ENCODE measurements at places on chromosomes 2 and 18.
A peak's percentile ranks its signal among the peaks of the same experiment; 100 is the strongest.

DNA sequence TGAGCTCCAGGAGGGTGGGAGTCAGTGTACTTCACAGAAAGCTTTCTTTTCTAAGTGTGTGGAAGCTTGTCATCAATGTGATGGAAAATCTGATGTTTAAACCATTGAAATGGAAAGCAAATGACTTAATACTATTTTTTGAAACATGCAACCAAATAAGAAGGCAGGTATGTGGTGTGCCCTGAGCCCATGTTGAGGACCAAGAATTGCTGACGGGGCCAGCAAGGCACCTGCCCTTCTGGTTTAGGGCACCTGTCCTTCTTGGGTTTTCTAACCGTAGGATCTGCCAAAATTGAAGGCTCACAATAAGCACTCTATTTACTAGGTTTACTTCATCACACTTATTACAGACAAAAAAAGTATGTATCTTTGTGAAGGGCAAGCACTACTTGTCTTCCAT is 537.7 kb downstream of the SOCS6 start:
- DNase-seq: no peak

DNA sequence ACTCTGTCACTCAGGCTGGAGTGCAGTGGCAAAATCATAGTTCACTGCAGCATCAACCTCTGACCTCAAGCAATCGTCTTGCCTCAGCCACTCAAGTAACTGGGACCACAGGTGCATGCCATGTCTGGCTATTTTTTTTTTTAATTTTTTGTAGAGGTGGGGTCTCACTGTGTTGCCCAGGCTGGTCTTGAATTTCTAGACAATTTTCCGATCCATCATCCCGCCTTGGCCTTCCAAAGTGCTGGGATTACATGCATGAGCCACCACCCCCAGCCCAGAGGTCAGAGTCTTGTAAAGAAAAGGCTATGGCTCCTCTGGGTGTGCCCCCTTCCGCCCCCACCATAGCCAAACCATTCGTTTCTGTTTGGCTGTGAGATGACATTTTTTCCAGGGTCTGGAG is 13.1 kb upstream of the TMBIM1 start:
- DNase-seq: no peak

DNA sequence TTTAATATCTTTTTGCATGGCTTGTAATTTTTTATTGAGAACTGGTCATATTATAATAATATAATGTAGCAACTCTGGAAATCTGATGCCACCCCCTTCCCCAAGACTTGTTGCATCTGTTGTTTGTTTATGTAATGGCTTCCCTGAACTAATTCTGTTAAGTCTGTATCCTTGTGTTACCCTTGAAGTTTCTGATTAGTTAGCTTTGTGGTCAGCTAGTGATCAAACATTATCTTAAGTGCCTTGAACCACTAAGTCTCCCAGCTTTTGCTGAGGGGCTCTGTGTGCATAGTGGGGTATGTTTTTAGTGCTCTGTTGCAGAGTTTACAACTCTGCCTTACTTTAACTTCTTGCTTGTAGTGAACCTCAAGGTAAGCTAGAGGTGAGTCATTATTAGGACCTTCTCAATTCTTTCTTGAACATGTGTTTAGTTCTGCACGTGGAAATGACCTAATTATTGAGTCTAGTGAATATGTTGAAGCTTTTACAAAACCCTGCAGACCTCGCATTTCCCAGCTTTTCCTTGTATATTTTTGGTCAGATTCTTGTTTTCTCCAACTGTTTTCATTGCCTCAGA is 24.8 kb downstream of the SMCHD1 start:
- no peak for DNase-seq

DNA sequence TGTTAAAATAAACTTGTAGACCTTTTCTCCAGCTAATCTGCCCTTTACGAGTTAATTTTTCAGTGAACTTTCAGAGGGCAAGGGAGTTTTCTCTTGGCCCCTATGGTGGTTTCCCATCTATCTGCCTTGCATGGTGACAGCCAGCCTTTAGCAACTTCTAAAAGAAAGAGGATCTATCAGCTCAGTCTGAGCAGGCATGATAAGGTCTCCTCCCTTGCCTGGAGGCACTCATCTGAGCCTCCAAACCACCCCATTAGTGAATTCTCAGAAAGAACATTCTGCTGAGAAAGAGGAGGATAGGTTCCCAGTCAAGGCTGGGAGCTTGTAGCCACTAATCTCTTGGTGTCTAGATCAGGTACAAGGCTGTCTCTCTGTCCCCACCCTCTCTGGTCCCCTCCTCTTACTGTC is 10.7 kb upstream of the GYPC start:
- DNase-seq: no peak

DNA sequence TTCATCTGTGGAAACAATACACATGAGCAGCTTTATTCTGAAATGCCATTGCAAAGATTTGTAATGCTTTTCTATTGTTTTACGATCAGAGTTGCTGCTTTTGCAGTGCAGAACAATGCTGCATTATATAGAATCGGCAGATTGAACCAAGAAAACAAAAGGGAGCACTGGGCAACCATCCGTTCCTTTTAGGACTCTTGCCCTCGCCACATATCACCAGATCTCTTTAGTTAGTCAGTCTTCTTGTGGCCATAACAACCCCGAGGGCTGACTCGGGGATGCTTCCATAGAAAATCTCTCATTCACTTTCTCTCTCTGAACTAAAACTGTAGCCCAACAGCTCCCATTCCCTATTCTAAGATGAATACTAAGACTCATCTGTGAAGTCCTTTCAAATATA is 340.4 kb downstream of the NRXN1 start:
- no peak for DNase-seq

DNA sequence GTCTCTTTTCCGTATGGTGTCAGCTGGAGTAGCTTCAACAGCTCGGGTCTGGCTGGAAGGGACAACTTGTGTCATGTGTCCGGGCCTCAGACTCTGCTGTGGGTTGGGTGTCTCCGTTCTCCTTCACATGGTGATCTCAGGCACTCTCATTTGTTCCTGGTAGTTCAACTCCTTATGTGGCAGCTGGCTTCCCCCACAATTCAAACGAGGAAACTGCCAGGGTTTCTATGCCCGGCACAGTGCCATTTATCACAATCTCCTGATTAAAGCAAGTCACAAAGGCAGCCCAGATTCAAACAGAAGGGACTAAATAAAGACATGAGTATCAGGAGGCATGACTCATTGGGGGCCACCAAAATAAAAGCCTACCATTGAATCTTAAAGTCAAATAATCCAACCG is 22.7 kb downstream of the MRO start:
- DNase-seq: no peak

DNA sequence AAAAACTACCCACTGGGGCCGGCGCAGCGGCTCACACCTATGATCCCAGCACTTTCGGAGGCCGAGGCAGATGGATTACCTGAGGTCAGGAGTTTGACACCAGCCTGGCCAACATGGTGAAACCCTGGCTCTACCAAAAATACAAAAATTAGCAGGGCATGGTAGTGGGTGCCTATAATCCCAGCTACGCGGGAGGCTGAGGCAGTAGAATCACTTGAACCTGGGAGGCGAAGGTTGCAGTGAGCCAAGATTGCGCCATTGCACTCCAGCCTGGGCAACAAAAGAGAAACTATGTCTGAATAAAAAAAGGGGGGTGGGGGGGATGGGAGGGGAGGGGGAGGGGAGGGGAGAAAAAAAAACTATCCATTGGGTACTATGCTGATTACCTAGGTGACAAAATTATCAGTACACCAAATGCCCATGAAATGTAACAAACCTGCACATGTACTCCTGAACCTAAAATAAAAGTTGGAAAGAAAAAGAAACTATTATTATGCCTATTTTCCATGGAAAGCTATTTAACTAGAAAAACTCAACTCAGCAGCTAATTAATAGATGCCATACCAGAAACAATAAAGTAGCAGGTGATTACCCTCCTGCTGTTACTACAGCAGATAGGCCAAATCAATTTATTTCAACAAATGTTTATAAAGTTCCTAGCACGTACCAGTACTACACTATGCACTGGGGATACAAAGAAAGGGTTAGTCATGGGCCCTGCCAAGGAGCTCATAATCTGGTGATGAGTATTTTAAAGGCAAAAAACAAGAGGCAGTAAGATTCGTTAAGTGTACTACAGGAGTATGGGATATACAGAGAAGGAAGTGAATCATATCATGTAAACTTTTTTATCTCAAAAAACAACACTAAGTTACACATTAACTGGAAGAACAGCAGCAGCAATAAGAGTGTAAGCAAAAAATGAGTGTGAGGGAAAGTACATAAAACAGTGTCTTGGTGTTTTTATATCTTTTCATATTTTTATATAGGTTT is 112.8 kb upstream of the SLC39A10 start:
- DNase-seq: peak; percentile 81

- DNase-seq: no peak
Observed at GRCh38 chr2:40546439-40547191, 94.7 kb upstream of the SLC8A1 start.

GRCh38 chr2:142857256-142858164 is 20.0 kb upstream of the KYNU start:
- DNase-seq: no peak

- peak; percentile 4 for DNase-seq
Observed at GRCh38 chr18:811892-812375, at the start of gene YES1. TSS of gene YES1 (minus strand) at chr18:812242. CDS start at chr18:756827, 55,415 bp downstream.

GRCh38 chr2:174247474-174248186 is 702 bp downstream of the OLA1 start:
- DNase-seq: no peak

GRCh38 chr2:72139471-72139873 is 8.2 kb downstream of the CYP26B1 start:
- DNase-seq: no peak

DNA sequence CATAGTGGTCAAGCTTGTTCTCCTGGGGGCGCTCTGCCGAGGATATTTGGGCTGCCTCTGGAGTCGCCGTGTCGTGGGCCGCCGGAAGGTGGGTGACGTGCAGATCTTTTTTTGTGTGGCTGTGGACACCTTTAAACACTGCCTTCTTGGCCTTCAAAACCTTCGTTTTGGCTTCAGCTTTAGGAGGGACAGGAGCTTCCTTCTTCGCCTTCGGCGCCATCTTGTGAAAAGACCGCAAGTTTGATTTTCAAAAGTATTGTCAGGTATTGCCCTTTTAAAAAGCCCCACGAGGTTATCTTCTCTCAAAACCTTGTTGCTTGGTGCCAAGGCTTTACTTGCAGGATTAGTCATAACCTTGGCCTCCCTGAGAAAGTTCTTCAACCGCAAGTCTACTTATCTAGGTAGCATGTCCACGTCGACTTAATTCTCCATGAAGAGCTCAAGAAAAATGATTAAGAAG is 20.8 kb downstream of the LAMA3 start:
- DNase-seq: no peak

DNA sequence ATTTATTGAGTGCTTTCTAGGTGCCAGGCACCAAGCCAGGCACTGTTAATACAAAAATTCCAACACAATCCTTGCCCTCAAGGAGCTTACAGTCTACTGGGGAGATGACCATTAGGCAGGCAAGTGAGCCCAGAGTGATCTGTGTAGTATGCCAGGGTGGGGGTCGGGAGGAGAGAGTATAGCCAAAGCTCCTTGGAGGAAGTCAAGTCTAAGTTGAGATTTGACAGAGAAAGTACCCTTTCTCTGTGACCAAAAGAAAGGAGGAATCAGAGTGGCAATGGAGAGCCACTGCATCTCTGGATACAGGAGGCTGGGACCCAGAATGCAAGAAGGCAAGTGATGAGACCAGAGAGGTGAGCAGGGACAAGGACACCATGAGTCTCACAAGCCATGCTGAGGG is 7.5 kb downstream of the ANKRD53 start:
- no peak for DNase-seq

GRCh38 chr2:85725451-85725850 is 28.3 kb upstream of the ATOH8 start:
- DNase-seq: no peak

DNA sequence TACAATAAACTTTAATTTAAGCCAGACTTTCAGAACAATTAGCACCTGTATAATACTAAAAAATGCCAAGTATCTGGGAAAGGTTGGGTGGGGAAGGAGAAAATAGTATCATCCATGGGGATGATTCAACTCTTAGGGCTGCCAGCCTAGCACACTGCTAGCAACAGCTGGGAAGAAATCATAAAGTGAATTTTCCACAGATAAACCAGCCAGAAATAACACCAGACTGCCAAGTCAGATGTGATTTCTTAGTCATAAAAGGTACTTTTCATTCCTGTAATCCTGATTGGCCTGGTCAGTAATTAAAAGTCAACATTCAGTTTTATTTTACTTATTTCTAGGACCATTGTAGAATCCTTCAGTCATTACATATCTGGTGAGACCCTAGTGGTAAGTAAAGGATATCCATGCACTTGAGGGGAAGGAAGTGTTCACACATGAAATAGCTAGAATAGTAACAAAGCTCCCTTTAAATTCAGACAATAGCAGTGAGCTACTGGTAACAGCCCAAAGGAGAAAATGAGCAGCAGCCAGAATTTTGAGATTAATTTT is 59.4 kb downstream of the LIMS1 start:
- DNase-seq: peak; percentile 72

DNA sequence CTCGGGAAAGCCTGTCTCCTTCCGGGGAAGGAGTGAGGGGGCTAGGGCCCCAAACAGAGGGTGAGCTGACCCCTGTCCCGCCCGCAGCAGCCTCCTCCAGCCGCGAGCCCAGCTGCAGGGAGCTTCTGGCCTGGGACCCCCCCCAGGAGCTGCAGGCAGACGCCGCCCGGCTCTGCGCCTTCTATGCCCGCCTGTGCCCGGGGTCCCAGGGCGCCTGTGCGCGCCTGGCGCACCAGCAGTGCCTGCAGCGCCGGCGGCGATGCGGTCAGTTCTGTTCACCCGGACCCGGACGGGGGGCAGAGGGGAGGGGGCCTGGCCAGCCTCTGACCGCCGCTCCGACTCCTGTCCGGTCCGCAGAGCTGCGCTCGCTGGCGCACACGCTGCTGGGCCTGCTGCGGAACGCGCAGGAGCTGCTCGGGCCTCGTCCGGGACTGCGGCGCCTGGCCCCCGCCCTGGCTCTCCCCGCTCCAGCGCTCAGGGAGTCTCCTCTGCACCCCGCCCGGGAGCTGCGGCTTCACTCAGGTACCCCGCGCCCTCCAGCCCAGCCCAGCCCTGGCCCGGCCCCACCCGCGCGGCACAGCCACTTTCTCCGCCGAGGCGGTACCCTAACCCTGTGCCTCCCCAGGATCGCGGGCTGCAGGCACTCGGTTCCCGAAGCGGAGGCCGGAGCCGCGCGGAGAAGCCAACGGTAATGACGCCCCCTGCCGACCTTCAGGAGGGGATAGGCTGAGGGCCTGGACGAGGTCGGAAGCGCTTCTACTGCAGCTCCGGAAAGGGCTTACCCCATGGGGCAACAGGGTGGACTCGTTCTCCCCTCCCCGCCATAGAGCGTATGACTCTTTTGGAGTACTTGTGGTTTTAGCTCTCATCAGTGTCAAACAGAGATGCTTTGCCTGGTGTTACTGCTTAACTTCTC is 2.0 kb upstream of the CHRND start:
- no peak for DNase-seq

DNA sequence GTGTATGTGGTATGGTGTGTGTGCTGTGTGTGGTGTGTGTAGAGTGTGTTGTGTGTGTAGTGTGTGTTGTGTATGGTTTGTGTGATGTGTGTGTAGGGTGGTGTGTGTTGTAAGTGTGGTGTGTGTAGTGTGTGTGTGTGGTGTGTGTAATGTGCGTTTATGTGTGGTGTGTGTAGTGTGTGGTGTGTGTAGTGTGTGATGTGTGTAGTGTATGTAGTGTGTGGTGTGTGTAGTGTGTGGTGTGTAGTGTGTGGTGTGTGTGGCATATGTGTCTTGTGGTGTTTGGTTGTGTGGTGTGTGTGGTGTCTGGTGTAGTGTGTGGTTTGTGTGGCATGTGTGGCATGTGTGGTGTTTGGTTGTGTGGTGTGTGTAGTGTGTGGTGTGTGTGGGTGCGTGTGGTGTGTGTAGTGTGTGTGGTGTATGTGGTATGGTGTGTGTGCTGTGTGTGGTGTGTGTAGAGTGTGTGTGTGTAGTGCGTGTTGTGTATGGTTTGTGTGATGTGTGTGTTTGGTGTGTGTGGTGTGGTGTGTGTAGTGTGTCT is 4.0 kb upstream of the RTP5 start:
- DNase-seq: no peak
